ENCODE measurements at places on chromosomes 12 and 14.

- DNase-seq, result no peak
Measured at GRCh38 chr12:47833591-47834012, 13.9 kb upstream of the HDAC7 start.

GRCh38 chr12:32201976-32202375 lies 95.3 kb downstream of the BICD1 start:
- no peak for DNase-seq

DNA sequence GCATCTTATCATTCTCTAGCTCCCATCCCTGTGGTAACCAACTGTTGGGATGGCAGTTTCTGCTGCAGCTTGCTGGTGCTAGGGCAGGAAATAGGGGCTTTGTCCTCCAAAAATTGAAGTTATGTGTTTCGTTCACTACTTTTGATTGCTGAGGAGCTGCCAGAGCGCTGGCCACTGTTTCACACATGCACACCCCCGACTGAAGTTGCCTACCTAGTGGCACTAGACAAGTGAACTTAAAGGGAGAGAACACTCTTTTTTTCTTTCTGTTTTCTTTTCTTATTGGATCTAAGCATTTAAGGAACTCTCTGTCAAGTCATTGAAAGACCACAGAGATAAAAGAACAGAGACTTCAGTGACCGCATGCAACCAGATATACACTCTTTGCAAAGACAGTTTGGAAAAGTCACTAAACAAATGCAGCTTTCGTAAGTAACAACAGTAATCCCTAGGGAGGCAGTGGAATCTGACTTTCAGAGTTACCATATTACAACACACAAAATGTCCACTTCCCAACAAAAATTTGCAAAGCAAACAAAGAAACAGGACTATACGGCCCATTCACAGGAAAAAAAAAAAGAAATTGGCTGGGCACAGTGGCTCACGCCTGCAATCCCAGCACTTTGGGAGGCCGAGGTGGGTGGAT lies 12.0 kb downstream of the TFCP2 start:
- peak; percentile 50 for DNase-seq

- no peak for DNase-seq
Measured at GRCh38 chr14:64614166-64614565, 64.4 kb downstream of the PPP1R36 start.

GRCh38 chr12:130204541-130204953 lies 42.3 kb downstream of the FZD10 start:
- DNase-seq, result no peak

DNA sequence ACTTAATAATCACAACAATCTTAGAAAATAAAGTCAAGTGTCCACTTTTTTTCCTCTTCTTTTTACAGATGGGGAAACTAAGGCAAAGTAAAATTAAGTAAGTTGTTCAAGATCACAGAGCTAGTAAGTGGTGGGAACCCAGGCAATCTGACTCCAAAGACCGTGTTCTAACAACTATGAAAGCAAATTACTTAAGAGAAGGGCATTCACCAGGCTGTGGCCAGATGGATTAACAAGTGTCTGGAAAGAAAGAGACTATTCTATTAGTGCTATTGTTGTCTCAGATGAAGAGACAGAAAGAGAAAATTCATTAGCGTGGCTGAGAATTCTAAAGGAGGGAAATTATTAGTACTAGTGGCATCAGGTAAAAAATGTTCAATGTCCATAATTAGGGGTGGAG lies 48.5 kb downstream of the FGD6 start:
- DNase-seq, result no peak

DNA sequence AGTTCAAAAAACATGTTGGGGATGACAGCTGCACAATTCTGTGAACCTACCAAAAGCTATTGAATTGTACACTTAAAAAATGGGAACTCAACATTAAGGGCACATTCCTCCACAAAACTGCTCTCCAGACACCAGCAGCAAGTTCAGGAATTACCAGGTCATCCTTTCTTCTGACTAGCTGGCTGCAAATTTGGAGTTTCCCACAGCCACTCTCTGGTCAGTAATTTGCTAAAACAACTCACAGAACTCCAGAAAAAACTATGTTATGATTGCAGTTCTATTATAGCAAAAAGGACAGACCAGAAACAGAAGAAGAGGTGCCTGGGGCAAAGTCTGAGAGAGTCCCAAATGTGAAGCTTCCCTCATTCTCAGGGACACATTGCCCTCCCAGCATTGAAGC lies 20.1 kb upstream of the PLEKHD1 start:
- DNase-seq, result no peak

DNA sequence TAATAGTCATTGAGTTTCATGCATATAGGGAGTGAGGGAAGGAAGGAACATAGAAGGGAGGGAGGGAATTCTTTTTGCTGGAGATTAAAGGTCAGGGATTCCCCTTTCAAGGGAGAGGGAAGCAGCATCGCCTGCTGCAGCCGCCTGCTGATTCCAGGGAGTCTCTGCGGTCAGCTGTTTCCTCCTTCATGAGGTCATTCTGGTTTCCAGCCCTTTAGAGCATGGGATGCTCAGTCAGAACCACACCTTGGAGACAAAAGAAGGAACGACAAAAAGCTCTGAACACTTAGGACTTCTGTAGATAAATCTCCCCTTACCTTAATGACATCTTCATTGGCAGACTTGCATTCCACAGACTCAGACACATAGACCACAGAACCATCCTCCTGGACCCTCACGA lies 923.0 kb upstream of the TMEM132C start:
- DNase-seq, result no peak

- DNase-seq, result peak; percentile 42
Measured at GRCh38 chr14:76514213-76514998, 138.5 kb downstream of the ESRRB start.

- no peak for DNase-seq
Measured at GRCh38 chr12:66036317-66036716, 94.2 kb downstream of the LLPH start.

GRCh38 chr14:38125481-38126037 lies 82.1 kb upstream of the SSTR1 start:
- DNase-seq, result no peak

GRCh38 chr12:116053479-116054200 lies 223.9 kb downstream of the MED13L start:
- DNase-seq, result peak; percentile 7

GRCh38 chr12:30967026-30967425 lies 40.5 kb downstream of the TSPAN11 start:
- no peak for DNase-seq

GRCh38 chr12:51218607-51219161 lies 822 bp upstream of the POU6F1 start:
- peak; percentile 72 for DNase-seq

DNA sequence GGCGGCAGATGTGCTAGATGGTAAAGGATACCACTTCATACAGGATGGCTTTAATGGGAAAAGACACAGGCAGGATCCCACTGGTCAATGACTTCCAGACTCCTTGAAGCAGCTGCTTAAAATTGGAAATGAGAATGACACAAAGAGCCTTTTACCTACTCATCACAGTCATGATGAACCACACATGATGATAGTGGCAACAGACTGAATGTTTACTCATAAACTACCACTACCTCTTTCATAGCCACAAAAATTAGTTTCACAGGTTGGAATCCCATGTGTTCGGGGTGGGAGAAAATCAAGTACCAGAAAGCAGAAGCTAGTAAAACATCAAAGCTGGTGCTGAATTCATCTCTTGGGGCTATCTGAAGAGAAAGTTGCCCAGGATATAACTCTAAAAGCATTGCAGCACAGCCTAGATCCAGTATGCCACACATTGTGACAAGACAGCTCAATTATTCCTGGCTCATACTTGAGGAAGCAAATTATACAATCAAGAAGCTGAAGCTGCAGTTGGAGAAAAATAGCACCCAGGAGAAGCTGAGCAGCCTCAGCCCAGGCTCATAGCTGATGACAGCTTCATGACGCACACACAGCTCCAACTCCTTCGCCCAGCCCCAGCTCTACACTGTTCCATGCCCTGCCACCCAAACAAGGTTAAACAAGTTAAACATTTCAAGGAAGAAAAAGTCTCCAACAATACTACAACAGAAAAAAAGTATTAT lies 29.0 kb upstream of the C12orf50 start:
- DNase-seq, result no peak

GRCh38 chr14:106318700-106319099 lies 792.3 kb downstream of the TMEM121 start:
- no peak for DNase-seq

- DNase-seq, result no peak
Measured at GRCh38 chr14:90846511-90846910, 30.3 kb upstream of the TTC7B start.

- DNase-seq, result peak; percentile 42
Measured at GRCh38 chr14:102830474-102831045, 53.3 kb downstream of the TRAF3 start.

DNA sequence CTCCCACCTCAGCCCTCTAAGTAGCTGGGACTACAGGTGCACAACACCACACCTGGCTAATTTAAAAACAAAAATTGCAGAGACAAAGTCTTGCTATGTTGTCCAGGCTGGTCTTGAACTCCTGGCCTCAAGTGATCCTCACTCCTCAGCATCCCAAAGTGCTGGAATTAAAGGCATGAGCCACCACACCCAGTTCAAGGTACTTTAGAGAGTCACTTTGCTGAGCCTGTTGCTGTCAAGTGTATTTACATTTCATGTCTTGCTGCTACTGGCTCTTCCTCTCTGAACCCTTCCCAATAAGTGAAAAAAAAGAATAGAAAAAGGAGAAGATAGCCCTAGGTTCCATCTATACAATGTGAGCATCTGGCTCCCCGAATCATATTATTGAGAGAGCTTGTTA lies 38.4 kb downstream of the SLCO1A2 start:
- DNase-seq, result no peak

- DNase-seq, result peak; percentile 50
Measured at GRCh38 chr12:48165089-48165981, 8.0 kb upstream of the ASB8 start.

DNA sequence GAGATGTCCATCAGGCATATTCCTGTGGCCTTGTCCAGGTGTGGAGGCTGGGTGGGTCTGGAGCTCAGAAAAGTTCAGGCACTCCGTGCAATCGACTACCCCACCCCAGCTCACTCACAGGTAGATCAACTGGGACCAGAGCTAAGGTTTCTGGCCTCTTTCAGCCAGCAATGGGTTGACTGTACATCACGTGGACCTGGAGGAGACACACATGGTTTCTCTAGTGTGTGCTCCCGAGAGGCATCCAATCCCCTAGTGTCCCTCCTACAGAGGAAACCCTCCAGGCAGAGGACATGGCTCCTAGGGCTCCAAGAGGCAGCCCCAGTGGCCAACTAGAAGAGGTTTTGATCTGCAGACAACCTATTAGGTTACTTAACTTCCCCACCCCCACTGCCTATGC lies 119.5 kb upstream of the RGS6 start:
- no peak for DNase-seq

DNA sequence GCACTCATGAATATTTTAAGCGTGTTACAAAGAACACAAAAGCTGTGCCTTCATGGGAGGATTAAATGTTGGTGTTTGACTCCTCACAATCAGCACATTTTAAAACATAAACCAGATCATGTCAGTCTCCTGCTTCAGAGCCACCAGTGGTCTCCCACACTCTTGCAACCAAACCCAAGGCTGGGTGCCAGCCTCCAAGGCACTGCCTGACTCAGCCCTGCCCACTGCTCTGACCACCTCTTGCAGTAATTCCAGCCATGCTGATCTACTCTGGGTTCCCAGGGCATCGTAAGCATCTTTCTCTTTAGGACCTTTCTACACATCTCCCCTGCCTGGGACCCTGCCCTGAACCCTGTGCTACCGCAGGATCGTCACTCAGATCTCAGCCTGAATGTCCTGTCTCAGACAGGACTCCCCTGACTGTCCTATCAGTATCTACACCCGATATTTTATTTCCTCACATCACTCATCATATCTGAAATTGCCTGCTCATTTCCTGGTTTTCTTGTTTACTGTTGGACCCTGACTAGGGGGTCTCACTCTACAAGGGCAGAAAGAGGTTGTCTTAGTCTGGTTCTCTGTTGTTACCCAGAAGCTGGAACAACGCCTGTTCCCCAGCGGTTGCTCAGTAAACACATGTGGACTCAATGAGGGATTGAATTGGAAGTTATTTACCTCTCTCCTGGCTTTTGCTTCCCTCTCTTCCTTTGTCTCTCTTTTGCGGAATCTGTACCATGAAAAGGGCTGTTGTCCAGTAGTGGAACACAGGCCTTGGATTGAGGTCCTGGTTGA lies 449.8 kb downstream of the RAD51B start:
- no peak for DNase-seq

DNA sequence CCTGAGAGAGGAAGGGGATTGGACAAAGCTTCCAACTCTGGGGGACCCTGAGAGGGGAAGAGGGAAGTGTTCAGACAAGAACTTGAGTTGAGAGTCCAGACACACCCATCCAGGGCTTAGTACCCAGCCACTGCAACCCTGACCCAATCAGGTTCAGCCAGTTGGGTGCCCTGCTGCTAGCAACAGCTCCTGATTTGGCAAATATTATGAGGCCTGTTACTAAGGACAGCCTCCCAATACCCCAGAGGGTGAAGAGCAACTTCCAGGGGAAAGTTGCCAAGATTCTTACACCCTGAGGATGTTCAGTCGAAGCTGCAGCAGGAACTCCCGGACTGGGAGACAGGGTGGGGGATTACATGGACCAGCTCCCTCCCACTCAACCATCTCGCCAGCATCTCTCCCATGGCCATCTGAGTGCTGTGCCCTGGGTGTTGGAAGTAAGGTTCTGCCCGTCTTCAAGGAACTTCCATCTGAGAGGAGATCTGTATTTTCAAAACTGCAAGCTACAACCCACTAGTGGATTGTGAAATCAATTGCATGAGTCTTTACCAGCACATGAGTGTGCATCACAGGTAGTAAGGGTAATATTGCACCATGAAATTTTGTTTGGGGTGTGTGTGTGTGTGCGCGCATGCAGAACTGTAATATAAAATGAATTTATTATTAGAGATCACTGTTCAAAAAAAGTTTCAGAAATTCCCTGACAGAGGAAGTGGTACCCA lies 11.5 kb upstream of the KRT78 start:
- DNase-seq, result no peak

DNA sequence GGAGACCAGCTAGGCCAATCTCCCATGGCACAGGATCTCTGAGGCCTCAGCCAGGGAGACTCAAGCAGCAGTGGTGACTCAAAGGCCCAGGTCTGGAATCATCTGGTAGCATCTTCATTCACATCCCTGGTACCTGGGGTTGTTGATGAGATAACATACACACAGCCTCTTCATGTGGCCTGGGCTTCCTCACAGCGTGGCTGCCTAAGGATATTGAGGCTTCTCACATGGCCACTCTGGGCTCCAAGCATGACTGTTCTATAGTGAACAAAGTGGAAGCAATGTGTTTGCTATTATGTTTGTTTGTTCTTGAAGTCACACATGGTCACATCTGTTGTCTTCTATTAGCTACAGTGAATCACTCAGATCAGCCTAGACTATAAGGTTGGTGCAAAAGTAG lies 584.1 kb downstream of the VRK1 start:
- no peak for DNase-seq

DNA sequence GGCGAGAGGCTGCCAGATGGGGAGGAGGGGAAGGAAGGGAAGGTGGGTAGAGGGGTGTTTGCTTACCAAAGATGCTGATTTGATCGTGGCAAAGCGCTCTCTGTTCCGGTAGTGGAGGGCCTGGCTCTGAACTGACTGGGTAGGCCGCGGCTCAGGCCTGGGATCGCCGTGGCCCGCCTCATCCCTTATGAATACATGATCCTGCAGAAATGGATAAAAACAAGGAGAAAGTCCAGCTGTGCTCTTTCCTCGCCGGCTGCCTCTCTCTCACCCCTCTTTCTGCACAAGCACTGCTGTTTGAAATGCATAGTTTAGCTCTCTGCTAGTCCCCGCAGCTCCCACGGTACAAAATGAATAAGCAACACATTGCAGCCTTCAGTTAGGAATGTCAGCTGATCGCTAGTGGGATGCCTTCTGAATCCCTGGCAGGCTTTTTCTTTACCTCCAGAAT lies 53.8 kb downstream of the PEBP1 start:
- no peak for DNase-seq

Data from HuH-7.5 (cell line).